ENCODE measurements at places on chromosomes 16 and 17. TPM values are rescaled to one million over a fixed set of nuclear protein-coding genes. Genes with fewer than 3 reads are reported as not detected.

GRCh38 chr16:2147378-2147777 is 1.0 kb upstream of the RAB26 start:
- no peak overlapping the region for H3K4me3 ChIP-seq
- peaks cover 15% of the 10 kb centered on the region for H3K4me1 ChIP-seq
- no peak overlapping the region for H3K27ac ChIP-seq

DNA sequence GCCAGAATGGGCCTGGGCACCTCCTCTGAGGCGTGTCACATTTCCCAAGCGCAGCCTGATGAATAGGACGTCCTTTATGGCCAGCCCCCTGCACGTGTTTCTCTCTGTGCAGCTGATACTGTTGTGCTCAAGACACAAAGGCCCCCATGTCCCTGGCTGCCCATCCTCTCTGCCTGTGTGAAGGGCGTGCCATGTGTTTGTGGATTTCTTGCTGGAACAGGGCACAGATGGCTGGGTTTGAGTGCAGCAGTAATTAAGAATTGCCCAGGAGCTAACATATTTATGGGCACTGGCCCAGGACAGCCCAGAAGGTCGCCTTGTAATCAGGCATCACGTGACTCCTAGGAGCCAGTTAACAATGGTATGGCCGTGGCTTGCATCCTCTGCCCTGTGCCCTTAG is 181.1 kb downstream of the CCDC182 start:
- H3K27ac ChIP-seq: no peak overlapping the region
- no peaks in the 10 kb centered on the region for H3K27me3 ChIP-seq
- H3K4me1 ChIP-seq: no peaks in the 10 kb centered on the region
- H3K36me3 ChIP-seq: no peaks in the 10 kb centered on the region

GRCh38 chr17:41002814-41003213 is 3.1 kb upstream of the KRTAP3-2 start:
- no peak overlapping the region for H3K4me3 ChIP-seq
- H3K4me1 ChIP-seq: no peaks in the 10 kb centered on the region
- H3K27me3 ChIP-seq: no peaks in the 10 kb centered on the region
- no peak overlapping the region for H3K27ac ChIP-seq
- no peak for DNase-seq

PERCC1 gene
- total RNA-seq: not detected
